Spleen (tissue), 13 donors: ENCODE measurements at places on chromosomes 4 and X. TPM values are rescaled to one million over a fixed set of nuclear protein-coding genes. Genes with fewer than 3 reads are reported as not detected.
A peak's percentile ranks its signal among the peaks of the same experiment; 100 is the strongest.

DNA sequence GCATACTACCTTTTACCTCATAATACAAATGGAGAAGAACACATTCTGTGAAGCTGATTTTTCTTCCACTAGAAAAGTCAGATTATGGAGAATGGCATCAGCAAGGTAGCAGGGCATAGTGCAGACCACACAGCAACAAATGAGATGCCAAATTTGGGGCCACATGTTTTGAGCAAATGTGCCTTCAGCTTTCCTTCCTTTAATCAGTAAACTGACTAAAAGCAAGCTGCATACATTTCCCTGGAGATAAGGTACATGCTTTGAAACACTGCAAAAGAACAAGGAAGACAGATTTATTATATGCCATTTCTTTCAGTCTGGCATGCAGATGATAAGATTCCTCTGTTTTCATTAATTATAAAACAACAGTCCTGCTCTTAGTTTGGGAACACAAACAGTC, 67.1 kb upstream of the GUCY1A1 start:
- H3K4me3 ChIP-seq: no peak overlapping the region
- no peaks in the 10 kb centered on the region for H3K36me3 ChIP-seq
- H3K27ac ChIP-seq: no peak overlapping the region
- H3K4me1 ChIP-seq: no peaks in the 10 kb centered on the region

DNA sequence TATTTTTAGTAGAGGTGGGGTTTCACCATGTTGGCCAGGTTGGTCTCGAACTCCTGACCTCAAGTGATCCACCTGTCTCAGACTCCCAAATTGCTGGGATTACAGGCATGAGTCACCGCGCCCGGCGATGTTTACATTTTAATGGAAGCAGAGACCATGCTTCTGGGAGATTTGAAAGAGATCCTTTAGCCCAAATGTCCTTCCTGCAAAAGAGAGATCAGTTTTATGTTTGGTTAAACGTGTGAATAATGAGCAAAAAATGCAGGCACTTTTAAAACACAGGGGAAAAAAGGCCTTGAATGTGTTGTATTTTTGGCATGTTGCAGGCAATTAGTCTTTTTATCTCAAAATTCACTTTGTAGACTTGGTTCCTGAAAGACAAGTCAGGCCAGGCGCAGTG, 95.8 kb upstream of the ELOVL6 start:
- H3K27me3 ChIP-seq: no peaks in the 10 kb centered on the region
- no peak overlapping the region for H3K27ac ChIP-seq
- no peak overlapping the region for H3K4me3 ChIP-seq
- DNase-seq: no peak
- no peaks in the 10 kb centered on the region for H3K36me3 ChIP-seq
- no peaks in the 10 kb centered on the region for H3K4me1 ChIP-seq

DNA sequence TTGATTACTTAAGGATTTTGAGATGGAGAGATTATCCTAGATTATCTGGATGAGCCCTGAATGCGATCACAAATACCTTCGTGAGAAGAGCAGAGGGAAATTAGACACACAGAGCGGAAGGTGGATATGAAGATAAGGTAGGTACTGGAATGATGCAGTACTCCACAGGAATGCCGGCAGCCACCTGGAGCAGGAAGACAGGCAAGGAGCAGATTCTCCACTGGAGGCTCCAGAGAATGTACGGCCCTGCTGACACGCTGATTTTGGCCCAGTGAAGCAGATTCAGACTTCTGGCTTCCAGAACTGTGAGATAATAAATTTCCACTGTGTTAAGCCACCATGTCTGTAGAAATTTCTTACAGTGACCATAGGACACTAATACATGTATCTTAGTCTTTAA, 79.4 kb upstream of the PITX2 start:
- no peak overlapping the region for H3K27ac ChIP-seq
- DNase-seq: no peak
- no peaks in the 10 kb centered on the region for H3K36me3 ChIP-seq

- peaks cover 21% of the 10 kb centered on the region for H3K4me1 ChIP-seq
- no peak overlapping the region for H3K4me3 ChIP-seq
- H3K27ac ChIP-seq: peak overlapping the region; percentile 82
- no peaks in the 10 kb centered on the region for H3K27me3 ChIP-seq
Observed at GRCh38 chr4:6885953-6886557, 23.6 kb upstream of the TBC1D14 start.

DNA sequence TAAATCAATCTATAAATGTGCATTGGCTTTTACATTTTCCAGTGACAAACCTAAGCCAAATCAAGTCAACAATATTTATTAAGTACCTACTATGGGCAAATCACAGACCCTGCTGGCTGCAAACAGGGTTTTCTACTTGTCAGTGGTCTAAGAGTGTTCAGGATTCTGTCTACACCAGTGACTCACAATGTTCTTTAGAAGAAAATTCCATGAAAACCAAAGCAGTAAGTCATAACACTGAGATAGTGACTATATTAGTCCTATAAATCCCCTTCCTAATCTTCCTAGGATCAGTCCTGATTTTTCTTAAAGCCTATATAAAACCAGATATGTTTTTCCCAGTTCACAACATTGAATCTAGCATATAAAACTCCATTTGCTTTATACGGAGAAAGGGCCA, 69.7 kb downstream of the PPP3CA start:
- no peak overlapping the region for H3K4me3 ChIP-seq
- no peaks in the 10 kb centered on the region for H3K36me3 ChIP-seq
- H3K4me1 ChIP-seq: peaks cover 6% of the 10 kb centered on the region
- H3K27me3 ChIP-seq: no peaks in the 10 kb centered on the region

Gene ESX1
- total RNA-seq: not detected

Gene NOX1
- not detected for total RNA-seq
